ENCODE measurements at places on chromosomes 4 and X.

DNA sequence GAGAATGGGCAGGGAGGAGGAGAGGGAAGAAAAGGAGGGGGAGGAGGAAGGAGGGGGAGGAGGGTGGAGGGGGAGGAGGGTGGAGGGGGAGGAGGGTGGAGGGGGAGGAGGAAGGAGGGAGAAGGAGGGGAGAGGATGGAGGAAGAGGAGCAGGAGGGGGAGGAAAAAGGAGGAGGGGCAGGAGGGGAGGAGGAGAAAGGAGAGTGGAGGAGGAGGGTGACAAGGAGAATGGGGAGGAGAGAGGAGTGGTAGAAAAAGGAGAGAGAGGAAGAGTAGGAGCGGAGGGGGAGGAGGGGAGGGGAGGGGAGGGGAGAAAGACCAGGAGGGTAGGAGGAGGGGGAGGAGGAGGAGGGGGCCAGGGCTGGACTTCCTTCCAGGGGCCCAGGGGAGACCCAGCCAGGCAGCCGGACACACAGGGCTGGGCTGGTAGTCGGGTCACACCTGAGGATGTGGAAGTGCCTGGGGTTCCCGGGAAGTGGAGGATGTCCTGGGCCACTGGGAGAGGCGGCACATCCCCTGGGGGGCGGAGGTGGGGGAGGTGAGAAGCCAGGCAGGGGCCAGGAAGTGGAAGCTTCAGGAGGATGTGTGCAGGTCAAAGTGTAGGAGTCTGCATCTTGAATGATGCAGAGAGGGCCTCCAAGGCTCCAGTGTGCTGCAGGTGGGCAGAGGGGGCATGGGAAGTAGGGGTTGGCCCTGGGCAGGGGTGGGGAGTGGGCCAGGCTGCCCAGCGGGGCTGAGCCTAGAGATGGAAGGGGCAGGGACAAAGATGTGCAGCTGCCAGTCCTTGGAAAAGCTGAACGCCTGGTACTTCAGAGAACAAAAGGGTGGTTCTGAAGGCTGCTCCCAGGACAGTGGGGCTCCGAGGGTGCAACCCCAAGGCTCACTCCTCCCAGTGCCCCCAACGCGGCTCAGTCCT is 18.8 kb downstream of the IL3RA start:
- DNase-seq: no peak

- DNase-seq: no peak
Measured at GRCh38 chrX:113793563-113793962, 790.3 kb upstream of the HTR2C start.

DNA sequence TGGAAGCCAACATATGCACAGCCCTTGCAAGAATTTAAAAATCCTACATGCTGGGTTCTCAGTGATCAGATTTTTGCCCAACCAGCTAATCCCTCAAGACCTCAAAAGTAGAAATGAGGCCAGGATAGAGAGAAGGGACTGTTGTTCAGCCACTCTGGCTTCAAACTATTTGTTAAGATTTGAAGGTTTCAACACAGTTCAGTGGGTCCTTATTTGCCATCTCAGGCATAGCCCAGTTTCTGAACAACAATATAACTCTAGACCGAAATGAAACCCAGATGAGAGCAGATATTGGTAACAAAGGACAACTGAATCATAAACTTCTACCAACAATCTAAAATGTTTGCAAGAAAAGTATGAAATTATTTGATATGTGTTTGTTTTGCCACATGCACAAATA is 237.3 kb downstream of the NR3C2 start:
- no peak for DNase-seq

DNA sequence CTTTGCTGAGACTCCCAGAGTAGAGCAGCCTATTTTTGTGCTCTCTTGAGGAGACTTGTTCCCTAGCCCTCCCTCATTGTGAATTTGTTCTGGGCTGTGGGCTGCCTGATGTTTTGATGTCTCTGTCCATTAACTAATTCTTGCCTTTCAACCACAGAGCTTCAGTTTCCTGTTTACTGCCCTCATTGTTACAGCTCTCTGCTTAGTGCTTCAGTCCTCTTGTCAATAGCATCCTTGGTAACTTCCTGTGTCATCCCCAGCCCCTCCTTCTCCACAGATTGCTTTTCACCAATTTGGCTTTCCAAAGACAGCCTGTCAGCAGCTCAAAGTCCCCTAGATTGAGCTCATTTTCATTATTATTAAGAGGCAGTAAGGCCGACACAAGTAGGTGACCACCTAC is 69.9 kb downstream of the COX7B2 start:
- DNase-seq: no peak

- no peak for DNase-seq
Measured at GRCh38 chr4:52976523-52977230, 114.6 kb downstream of the RASL11B start.

- no peak for DNase-seq
Measured at GRCh38 chr4:156970501-156971164, 966 bp downstream of the PDGFC start.

DNA sequence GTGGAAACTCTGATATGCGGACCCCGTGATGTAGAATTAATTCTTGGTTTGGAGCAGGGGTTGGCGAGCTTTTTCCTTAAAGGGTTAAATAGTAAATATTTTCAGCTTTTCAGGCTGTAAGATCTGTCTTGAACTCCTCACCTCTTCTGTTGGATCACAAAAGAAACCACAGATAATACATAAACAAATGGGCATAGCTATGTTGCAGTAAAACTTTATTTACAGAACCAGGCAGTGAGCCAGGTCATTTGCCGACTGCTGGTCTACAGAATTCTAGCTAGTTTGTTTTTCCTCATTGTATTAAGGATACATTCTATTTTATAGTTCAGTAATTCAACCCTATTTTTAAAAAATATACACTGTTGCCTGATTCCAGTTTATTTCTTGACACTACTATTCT is 116.6 kb downstream of the PAPSS1 start:
- DNase-seq: no peak

DNA sequence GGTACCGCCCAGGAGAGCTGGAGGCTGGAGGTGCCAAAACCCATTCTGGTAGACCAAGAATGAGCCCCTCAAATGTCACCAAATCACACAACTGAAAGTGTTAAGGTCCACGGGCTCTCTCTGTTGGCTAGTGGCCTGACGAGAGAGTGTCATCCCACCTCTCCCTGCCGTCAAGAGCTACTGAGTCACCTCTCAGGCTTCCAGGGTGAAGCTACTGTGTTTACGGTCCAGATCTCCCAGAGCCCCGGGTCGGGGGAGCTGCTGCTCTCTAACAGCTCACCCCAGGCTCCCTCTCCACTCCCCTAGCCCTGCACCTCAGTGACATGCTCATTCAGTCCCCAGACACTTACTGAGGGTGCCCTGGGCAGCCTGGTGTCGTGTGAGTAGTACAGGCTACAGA is 59.2 kb downstream of the ADGRG2 start:
- DNase-seq: no peak

GRCh38 chrX:68196939-68197791 is 236.1 kb downstream of the OPHN1 start:
- peak; percentile 5 for DNase-seq

DNA sequence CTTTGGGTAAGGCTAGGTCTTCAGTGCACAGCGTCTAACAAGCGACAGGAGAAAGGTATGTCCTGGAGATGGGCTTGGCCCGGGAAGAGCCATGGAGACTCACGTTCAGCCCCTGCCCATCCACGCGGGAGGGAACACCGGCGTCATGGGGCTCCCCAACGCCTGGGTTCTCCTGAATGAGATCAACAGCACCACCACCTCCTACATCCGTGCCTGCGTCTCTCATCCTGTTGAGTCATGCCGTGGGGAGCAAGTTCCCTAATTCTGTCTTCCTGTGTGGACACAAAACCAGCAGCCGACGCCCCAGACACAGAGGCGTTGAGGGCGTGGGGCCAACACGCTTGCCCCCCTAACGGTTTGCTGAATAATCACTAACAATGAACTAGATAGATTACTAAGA is 20.1 kb upstream of the IL3RA start:
- peak; percentile 39 for DNase-seq

- no peak for DNase-seq
Measured at GRCh38 chr4:101348367-101348827, 1.1 kb upstream of the PPP3CA start.

GRCh38 chrX:151715752-151716151 is at the start of gene FATE1:
Gene FATE1 (plus strand): TSS chrX:151716035. CDS start chrX:151716120, 85 bp downstream.
- no peak for DNase-seq

DNA sequence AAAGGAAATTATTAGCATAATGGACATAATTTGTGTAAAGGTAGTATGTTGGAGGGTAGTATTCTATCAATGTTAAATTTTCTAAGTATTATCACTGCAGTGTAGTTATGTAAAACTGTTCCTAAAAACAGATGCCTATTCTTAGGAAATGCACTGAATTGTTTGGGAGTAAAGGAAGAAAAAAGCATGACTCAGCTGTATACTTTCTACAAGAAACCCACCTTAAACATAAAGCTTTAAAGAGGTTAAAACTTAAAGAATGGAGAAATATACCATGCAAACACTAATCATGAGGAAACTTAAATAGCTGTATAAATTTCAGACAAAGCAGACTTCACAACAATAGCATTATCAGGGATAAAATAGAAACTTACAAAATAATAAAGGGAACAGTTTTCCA is 292.9 kb downstream of the ANTXR2 start:
- no peak for DNase-seq

Measured in stimulated activated naive CD8-positive, alpha-beta T cell treated with anti-CD3 and anti-CD28 coated beads, Interleukin-15, Interleukin-2, amounts not matched to agents 100 U/mL and 50 U/mL, for 24 hours (primary cell).